Stimulated activated CD8-positive, alpha-beta memory T cell treated with anti-CD3 and anti-CD28 coated beads, Interleukin-2, amount 100 ng/mL, for 1 hour (primary cell): ENCODE measurements at places on chromosomes 2 and 18.

GRCh38 chr18:25229920-25230319 lies 122.0 kb downstream of the ZNF521 start:
- no peak for DNase-seq

GRCh38 chr2:128317181-128317898 lies 1.3 kb downstream of the HS6ST1 start:
- DNase-seq: no peak

- no peak for DNase-seq
Observed at GRCh38 chr2:179917272-179917671, 55.9 kb upstream of the ZNF385B start.

DNA sequence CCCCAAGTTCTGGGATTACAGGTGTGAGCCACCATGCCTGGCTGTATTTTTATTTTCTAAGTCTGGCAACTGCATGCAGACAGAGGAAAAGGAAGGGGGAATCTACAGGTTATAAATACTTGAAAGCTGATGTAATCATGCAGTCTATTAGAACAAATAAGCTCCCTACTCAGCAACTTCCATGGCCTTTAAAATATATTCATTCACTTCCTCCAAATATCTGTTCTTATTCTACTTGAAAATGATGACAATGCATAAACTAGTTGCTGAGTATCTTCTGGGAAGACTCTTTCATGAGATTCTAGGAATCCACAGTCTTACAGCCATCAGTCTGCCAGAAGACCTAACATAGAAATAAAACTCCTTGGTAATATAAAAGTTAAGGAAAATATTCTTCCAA lies 66.9 kb upstream of the NCKAP5 start:
- no peak for DNase-seq

DNA sequence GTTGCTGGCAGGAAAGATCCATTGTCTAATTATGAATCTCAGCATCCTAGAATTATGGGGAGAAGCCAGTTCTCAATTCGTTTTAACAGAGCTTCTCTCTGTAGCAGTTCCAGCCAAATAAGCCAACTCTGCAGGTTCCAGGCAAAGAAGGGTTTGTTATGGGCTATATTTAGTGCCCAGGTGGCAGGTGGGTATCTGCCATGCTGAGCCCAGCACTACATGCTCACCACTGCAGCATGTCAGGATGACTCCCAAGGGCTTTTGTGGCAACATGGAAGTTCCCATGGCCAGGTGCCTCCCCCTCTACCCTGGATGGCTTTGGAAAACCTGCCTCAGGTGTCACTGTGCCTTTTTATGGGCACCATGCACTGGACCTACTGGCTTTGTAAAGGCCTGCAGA lies 137.7 kb upstream of the MSH6 start:
- no peak for DNase-seq

GRCh38 chr18:26540043-26540628 lies 8.2 kb downstream of the KCTD1 start:
- no peak for DNase-seq

GRCh38 chr18:76981396-76981968 lies 151.1 kb downstream of the MBP start:
- no peak for DNase-seq

- DNase-seq: no peak
Observed at GRCh38 chr2:124145982-124146381, 120.9 kb downstream of the CNTNAP5 start.

GRCh38 chr2:213766062-213766461 lies 481.8 kb downstream of the SPAG16 start:
- no peak for DNase-seq

- DNase-seq: no peak
Observed at GRCh38 chr2:1836321-1836860, 92.1 kb upstream of the PXDN start.

DNA sequence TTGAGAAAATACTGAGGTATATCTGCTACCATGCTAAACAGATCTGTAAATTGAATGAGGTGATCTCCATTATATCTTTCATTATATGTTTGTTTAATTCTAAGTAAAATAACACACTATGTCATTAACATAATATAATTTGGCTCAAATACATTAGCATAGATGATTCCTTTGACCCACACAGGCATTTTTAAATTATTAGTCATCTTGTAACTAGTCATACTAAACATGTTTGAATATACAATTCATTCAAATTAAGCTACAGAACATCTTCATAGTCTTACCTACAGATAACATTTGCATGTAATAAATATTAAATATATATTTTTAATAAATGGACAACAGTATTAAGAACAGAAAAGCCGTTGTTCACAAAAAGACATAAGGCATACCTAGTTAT lies 52.7 kb upstream of the KYNU start:
- no peak for DNase-seq

DNA sequence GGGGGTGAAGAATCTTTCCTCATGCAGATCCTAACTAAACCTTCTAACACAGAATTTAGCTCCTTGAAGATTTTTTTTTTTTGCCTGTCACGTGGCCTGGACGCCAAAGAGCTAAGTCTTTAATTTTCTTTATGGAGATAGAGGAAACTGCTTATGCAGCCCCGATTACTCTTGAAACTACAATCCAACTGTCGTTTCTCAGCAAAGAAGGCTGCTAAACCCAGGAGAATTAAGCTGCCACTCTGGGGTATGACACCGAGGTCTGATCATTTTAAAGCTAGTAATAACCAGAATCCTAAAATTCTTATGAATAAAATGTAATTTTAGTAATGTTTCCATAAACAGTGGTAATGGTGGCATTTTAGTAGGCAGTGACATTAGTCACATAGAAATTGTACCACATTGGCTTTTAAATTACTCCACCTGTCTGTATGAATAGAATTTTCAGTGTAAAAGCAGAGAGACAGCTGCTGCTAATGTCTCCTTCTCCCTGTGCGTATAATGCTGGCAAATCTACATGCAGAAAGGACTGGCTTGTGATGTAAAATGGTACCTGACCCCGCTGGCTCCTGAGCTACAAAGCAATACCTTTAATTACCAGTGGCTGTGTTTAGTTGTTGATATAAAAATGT lies 86.5 kb downstream of the MEIS1 start:
- DNase-seq: no peak

DNA sequence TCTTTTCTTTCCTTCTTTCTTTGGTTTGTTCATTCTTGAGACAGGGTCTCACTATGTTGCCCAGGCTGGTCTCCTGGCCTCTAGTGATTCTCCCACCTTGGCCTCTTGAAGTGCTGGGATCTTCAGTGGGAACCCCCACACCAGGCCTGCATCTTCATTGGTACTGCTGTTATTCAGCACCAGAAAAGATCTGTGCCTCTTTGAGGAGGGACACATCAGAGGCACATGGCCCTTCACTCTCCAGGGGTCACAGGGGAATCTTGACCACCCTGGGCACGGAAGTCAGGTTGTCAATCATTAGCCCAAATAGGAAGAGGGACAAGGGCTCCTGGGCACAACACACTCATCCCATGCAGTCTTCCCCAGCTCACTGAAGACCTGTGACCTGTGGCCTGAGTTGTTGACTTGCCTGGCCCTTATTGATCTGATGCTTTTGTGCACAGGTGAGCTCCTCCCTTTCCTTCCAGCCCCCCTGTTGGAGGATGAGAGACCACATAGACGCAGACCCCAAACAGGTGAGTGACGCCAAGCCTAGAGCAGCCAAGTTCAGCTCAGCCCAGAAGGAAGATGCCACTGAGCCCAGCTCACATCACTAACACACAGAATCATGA lies 33.0 kb upstream of the ODC1 start:
- no peak for DNase-seq

DNA sequence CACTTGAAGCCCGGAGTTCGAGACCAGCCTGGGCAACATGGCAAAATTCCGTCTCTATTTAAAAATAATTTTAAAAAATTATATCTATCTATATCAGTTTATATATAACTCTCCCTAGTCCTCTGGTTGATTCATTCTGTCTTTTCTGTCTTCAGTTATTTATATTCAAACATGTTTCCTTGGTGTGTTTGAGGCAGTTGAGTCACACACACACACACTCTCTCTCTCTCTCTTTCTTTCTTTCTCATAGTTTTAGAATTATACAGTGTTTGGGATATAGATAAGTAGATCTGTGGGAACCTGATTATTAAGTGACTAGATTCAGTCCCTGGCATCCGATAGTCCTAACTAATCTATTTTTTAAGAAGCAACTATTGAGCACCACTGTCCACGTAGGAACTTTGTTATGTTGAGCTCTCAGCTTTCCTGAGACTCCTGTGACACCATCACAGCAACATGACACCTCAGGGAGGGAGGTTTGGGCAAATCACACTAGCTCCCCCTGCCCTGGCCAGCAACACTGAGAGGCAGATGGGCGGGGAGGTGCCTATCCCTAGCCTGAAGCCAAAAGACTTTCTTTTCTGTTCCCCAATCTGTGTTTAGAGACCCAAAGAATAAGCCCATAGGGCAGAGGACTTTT lies 482.7 kb downstream of the DLGAP1 start:
- no peak for DNase-seq

DNA sequence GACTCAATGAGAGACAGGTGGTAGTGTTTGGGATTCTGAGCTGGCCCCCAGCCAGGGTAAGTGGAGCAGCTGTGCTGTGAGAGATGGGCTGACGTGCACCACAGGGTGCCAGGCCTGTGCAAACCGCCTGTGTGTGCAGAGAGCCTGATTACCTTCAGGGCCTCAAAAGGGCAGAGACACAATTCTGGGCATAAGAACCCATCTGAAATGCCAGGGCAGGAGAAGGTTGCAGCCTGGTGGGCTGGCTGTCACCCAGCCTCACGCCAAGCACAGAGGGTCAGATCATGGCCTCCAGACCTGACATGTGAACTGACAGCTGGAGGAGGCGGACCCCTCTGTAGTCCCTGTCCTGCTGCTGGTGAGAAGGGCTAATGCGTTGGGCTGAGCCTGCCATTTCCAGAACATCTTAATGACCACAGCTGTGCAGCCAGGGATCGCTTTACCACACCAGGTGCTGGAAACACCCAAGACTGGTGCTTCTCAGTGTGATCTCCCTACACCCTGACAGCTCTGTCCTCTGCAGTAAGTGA lies 100.9 kb downstream of the ARL4C start:
- no peak for DNase-seq

DNA sequence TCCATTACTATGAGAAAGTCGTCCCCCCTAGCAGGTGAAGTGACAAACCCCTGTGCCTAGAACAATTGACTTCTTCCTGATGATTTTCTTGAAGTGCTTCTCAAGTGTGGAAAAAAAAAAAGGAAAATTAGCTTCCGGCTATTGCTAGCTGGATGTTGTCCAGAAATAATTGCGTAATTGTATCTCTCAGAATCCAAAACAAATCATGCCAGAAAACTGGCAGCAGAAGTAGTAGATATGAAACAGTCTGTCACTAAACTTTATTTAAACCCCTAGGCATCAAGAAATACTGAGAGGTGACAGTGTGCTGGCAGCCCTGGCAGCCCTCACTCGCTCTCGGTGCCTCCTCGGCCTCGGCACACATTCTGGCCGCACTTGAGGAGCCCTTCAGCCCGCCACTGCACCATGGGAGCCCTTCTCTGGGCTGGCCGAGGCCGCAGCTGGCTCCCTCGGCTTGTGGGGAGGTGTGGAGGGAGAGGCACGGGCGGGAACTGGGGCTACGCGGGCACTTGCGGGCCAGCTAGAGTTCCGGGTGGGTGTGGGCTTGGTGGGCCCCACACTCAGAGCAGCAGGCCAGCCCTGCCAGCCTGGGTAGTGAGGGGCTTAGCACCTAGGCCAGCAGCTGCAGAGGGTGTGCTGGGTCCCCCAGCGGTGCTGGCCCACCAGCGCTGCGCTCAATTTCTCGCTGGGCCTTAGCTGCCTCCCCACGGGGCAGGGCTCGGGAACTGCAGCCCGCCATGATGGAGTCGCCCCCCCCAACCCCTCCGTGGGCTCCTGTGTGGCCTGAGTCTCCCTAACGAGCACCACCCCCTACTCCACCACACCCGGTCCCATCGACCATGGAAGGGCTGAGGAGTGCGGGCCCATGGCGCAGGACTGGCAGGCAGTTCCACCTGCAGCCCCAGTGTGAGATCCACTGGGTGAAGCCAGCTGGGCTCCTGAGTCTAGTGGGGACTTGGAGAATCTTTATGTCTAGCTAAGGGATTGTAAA lies 80.5 kb upstream of the ABCA12 start:
- DNase-seq: no peak

DNA sequence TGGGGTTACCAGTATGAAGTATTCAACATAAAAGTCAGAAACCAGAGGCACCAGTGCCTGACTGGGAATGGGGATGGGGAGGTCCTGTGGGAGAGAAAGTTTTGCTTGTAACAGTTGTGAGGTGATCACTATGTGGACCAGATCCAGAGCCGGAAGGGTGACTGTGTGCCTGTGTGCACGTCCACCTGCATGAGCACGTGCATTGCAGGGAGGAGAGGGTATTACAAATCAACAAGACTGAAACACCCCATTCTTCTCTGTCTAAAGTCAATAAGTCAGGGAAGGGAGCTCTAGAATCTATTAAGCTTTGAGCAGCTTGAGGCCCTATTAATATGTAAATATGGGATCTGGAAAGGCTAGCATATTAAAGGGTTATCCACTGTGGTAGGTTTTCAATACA lies 241.0 kb upstream of the ACVR2A start:
- DNase-seq: no peak

DNA sequence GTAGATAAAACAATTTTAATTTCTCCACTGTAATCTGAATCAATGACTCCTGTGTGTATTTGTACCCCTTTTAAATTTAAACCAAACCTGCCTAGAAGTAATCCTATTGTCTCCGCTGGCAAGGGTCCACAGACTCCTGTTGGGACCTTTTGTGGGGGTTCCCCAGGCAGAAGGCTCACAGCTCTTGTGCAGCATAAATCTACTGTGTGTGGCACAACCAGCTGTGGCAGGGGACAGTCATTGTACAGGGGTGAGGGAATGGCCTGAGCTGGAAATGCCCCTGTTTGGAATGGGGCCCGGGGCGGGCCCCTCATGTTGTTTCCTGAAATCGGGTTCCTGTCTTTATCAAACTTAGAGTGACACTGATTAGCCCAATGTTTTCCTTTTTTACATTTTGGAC lies 318.2 kb upstream of the FAM98A start:
- no peak for DNase-seq

GRCh38 chr2:217168496-217168895 lies 308.6 kb upstream of the TNP1 start:
- DNase-seq: no peak

DNA sequence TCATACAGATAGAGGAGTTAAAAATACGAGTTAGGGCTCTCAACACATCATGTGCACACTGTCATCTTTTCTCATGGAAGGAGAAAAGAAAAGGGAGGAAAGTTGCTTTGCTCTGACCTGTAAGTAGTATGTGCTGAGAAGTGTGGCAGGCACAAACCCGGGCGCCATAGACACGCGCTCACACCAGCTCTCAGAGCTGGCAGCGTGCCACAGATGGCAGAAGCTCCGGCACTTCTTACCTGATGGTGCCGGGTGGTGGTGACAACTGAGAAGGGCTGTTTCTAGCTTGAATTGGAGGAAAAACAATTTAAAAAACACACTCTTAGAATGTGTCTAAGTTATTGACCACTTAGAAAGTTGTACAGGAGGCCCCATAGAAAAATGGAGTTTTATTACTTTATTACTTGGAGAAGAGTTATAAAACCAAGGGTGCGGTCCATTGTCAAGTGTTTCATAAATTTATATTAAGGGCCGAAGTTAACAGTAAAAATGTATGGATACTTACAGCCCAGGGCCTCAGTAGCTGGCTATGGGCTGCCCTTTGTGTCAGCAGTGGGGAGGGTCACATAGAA lies 92.2 kb downstream of the DPP4 start:
- DNase-seq: no peak
